ENCODE measurements at places on chromosomes 5 and 9.

GRCh38 chr9:125379208-125379607 is 117.6 kb downstream of the GAPVD1 start:
- no peak for DNase-seq

- no peak for DNase-seq
Observed at GRCh38 chr5:106574820-106575219, 1095.9 kb downstream of the EFNA5 start.

DNA sequence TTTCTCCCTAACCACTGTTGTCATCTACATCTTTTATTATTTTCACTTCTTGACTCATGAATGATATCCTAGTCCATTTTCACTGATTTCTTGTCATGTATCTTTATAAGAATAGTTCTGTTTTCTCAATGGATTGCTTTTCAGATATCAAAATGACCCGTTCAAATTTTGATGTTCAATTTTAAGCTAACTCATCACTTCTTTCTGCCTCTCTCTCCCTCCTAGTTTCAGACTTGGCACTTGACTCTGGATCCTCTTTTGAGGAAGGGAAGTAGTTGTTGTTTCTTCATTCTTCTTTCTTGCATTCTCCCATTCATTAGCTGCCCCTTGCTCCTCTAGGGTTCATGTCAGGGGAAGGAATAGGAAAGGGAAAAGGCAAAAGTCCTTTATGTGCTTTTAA is 23.7 kb downstream of the CSNK1G3 start:
- DNase-seq, result no peak

- DNase-seq, result no peak
Observed at GRCh38 chr5:180820788-180821321, 18.2 kb upstream of the MGAT1 start.

DNA sequence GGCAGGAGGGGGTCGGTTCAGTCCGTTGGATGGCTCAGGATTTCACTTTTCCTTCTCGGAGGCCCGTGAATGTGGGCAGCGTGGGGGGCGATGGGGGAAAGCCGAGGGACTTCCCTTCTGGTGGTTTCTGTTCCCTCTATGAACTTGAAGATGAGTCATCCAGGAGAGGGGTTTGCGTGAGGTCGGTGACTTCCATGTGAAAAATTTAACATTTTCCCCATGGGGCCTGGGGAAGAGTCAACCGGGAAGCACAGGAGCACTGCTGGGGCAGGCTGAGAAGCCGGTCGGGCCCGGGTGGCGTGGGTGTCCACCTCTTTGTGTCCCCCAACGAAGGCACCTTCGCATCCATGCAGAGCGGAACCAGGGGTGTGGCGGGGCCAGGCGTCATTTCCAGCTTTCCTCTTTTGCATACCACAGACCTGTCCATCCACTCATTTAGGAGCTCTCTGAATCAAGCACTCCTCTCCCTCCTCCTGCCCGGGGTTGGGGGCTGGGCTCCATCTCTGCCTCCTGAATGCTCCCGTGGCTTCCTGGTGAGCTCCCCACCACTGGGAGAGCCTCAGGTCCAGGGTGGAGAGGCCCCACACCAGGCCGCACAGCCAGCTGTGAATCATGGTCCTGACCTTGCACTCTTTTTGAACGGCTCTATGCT is 68.4 kb downstream of the ANKRD33B start:
- peak; percentile 68 for DNase-seq

DNA sequence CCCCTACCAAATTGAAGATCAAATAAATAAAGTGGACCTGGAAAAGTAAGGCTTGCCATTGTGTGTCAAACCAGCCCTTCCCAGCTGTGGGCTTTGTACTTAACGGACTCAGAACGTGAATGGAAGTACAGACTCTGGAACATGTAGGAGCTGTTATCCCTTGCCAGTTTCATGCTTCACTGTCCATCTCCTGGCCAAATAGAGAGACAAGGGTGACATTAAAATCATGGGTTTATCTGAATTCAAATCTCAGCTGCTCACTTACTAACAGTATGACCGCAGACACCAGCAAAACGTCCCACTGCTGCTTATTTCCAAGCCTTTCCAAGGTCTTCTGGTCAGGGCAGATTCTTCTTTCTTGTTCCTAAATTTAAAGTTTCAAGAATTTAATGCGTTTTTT is 52.2 kb downstream of the EXOSC2 start:
- DNase-seq, result no peak

DNA sequence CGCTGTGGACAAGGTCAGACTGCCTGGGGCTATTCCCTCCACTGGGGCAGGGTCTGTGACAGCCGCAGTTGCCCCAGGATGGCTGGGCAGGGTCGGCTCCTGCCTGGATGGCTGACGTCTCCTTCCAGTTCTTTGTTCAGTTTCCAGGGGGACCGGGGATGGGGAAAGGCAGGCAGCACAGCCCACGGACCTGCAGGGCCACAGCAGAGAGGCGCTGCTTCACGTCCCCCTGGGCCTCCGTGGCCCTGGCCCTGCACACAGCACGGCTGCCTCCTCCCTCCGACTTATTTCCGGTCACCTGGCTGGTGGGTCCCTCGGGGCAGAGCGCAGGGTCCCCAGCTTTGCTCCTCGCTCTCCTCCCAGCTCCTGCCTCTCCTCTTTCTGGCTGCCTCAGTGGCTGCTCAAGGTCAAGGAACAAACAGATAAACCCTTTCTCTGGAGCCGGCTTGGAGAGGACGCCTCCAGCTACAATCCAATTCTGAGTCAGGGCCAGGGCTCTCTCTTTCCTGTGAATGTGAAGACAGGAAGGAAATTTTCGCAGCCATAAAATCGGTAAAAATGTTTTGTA is 169.7 kb downstream of the C9orf50 start:
- peak; percentile 66 for DNase-seq

DNA sequence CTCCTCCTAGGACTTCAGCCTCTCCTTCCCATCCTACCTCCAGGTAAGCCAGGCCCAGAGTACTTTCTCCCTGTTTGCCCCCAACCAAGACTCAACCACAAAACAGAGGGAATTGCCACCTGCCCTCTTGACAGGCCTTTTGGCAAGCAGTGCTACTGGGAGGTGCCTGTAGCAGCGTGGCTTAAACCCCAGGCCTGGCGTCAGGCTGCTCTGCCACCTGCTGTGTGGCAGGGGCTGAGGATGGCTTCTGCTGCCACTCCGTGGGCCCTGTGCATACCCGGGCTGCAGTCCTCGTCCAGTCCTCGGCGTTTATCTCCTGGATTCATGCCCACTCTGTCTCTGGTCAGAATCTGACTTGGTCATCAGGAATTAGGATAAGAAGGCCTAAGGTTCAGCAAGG is 163.1 kb downstream of the PAX5 start:
- peak; percentile 61 for DNase-seq

- DNase-seq, result no peak
Observed at GRCh38 chr9:21853414-21853813, 51.0 kb downstream of the MTAP start.

DNA sequence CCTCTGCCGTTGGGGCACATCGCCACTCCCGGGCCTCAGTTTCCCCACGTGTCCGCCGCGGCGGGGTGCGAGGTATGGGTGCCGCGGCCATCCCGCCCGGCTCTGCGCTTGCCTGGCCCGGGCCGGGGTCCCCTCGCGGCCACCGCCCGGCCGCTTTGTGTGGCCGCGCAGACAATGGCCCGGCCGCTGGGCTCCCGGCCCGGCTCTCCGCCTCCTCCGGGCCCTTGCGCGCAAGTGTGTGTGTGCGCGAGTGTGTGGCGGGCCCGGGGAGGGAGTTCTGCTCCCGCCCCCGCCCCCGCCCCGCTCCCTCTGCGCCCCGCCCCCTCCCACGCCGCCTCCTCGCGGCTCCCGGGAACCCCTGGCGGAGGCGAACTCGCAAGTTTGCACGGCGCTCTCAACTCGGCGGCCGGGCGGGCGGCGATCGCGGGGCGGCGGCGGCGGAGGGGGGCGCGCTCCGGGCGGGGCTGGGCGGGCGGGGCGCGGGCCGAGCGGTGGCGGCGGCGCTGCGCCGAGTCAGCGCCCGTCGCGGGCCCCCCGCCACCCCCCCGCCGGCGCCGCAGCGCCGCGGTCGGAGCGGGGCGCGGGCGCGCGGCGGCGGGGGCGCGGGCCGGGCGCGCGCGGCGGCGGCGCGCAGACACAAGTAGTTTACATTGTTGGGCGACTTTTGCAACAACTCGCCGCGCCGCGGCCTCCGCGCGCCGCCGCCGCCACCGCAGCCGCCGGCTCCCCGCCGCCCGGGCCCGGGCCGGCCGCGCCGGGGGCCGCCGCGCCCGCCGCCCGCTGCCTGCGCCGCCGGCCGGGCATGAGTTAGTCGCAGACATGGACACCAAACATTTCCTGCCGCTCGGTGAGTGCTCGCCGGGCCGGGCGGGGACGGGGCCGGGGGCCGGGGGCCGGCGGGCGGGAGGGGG is at the start of gene RXRA:
TSS of gene RXRA (plus strand) at position 643 of the 911 bp plus-strand sequence. CDS start at position 820, 177 bp downstream.
- DNase-seq, result peak; percentile 98
